ENCODE measurements at places on chromosomes 7 and 10.

- DNase-seq = no peak
Observed at GRCh38 chr7:154372011-154372601, 319.9 kb downstream of the DPP6 start.

GRCh38 chr7:116715077-116715476 is 43.1 kb downstream of the MET start:
- no peak for DNase-seq

DNA sequence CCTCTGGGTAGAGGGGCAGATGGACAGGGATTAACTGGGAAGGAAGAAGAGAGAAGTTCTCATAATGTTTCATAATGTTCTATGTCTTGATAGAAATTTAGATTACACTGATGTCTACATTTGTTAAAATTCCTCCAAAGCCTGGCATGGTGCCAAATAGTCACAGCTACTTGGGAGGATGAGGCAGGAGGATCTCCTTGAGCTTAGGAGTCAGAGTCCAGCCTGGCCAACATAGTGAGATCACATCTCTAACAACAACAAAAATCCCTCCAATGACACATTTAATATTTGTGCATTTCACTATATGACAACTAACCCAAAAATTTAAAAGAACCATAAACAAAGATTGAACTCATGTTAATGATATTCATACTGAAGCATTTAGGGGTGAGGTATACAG is 33.0 kb upstream of the PPP1R3C start:
- no peak for DNase-seq

GRCh38 chr7:42910306-42910705 is 1.6 kb downstream of the C7orf25 start:
- DNase-seq = no peak

GRCh38 chr10:127085957-127086356 is 110.4 kb downstream of the INSYN2A start:
- no peak for DNase-seq

- no peak for DNase-seq
Observed at GRCh38 chr10:22366771-22367170, 21.5 kb downstream of the SPAG6 start.

DNA sequence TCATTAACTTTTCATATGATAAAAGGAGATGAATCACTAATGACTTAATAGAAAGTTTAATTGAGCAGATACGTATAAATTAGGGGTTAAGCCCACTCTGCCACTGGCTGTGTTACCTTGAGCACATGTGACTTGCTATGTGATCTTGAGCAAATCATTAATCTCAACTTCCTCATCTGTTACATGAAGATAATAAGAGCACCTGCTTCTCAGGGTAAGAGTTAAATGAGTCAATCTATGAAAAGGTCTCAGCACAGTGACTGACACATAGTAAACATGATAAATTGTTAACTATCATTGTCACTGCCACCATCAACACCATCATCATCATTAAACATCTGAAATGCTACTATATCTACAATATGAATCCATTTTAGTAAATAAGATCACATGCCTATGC is 110.8 kb downstream of the TPK1 start:
- no peak for DNase-seq

DNA sequence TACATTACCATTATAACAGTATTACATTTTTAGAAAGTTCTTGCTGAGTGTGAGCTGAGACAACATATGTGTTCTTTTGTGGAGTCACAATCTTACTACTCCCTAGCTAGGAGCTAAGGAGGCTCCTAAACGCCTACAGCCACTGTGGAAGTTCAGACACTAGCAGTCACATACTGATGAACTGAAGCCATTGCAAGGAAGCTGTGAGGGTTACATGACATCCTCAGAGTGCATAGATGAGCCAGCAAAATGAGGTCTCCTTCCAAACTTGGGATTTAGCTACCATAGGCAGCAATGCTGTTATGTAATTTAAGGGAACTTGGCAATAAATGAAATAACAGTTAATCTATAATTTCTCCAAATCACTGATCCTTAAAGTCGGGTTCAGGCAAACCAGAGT is 10.8 kb upstream of the ST7 start:
- no peak for DNase-seq

DNA sequence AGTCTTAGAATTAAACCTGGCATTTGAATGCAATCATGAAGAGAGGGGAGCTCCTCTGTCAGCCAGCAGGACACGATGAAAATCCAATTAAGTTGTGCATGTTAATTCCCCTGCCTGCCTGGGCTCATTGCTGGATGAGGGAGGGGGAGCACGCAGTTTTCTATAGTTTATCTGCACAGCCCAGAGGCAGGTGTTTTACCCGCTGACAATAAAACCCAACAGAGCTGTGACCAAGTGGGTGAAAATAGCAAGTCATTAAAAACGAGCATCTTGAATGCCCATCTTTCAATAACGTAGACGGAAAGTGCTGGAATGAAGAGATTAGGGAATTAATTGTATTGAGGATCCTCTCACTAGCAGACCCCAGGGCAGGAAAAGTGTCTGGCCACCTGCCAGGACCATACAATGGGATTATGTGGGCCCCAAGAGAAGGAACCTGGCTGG is 100.1 kb upstream of the FAM20C start:
- no peak for DNase-seq

DNA sequence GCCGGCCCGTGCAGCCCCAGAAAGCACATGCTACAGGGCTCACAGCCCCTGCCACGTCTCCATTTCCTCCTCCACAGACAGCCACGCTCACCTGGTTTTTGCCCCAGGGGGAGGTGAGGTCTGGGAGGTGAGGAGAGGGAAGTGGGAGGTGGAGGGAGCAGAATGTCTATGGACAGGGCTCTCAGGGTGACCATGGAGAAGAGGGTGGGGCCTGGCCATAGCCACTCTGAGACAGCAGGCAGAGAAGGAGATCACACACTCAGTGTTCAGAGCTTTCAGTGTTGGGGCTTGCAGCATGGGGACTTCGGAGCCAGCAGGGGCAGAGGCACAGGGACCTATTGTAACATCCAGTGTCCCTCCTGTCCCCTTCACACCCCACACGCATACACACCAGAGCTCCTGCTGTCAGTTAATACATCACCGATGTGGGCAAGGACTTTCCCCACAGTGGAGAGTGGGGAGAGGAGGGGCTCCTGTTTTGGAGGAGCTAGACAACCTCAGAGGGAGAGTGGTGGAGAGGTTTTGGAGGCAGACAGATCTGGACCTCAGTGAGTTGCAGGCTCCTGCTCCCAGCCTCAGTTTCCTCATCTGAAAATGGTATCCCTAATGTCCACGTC is 14.4 kb downstream of the WDFY4 start:
- no peak for DNase-seq

- no peak for DNase-seq
Observed at GRCh38 chr10:77514870-77515269, 122.7 kb downstream of the KCNMA1 start.

- DNase-seq = no peak
Observed at GRCh38 chr10:127349737-127350136, 153.3 kb upstream of the INSYN2A start.

DNA sequence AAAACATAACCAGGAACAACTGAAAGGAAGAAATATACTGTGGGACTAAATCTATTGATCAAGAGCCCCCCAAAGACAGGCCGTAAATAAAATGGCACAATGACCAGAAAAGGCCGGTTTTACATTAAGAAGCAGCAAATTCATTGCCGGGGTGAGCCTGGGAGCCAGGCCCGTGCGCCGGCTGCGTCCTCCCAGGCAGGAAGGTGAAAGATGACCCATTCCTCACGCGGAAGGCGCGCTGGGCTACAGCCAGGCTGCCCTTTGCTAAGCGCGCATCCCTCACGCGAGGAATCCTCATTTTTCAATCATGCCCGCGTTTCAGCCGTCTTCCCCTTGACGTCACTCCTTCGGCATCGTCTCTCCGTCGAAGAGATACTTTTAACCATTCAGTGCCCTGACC is 47.6 kb upstream of the MGMT start:
- no peak for DNase-seq

GRCh38 chr10:102534333-102534732 is 30.6 kb downstream of the SUFU start:
- no peak for DNase-seq

DNA sequence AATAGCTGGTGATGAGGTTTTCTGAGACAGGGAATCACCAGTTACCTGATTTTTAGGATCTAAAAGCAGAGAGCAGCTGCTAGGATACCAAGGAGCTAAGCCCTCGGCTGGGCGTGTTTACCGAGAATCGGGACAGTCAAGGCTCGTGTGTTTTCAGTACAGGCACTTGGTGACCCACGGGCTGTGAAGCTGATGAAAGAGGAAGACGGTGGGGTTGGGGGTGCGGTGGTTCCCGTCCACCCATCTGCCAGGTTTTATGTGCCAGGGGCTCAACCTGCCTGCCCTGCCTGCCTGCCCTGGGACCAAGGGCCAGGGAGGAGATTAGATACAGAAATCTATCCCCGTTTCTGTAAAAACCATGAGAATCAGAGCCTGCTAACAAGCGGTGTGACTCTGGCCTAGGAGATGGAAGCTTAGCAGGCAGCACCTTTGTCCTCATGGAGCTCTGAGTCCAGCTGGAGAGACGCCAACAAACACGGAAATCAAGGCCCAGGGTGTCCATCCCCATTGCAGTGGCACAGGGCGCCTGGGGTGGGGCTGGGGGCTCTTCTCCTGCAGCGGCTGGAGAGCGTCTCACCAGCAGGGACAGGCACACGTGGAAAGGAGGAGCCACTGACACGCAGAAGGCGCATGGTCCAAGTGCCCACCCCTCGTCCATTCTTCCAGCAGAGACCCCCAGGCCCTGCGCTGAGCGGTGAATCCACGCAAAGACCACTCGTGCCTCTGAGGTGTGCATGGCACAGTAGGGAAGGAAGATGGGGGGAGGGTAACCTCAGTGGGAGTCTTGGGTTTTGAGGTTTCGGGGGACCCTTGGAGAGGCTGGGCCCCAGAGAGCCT is 265.0 kb upstream of the TCERG1L start:
- DNase-seq = no peak
